ENCODE measurements at places on chromosomes 4 and X.

GRCh38 chrX:6683353-6683752 lies 148.4 kb upstream of the VCX3A start:
- DNase-seq, result no peak

- DNase-seq, result no peak
Observed at GRCh38 chr4:26362745-26363439, 42.1 kb downstream of the RBPJ start.

GRCh38 chr4:31236020-31236638 lies 516.0 kb downstream of the PCDH7 start:
- no peak for DNase-seq

DNA sequence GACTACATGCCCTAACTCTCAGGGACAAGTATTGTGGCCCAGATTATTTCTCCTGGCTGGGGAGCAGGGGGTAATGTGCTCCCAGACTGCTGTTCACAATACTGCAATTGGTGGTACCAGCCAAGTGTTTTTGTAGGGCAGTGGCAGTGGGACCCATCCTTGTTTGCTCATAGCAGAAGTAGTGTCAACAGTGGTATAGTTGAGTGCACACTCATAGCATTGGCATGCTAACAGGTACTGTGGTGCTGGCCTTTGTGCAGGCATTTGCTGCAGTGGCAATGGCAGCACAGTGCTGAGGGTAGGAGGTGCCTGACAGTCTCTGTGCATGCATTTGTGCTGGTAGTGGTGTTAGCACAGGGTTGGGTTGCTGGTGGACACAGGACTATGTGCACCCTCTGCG lies 995.0 kb downstream of the SH3BGRL start:
- no peak for DNase-seq
